Activated CD4-positive, alpha-beta T cell treated with anti-CD3 and anti-CD28 coated beads for 36 hours (primary cell): ENCODE measurements at places on chromosomes 5 and 9. TPM values are rescaled to one million over a fixed set of nuclear protein-coding genes. Genes with fewer than 3 reads are reported as not detected.
A peak's percentile ranks its signal among the peaks of the same experiment; 100 is the strongest.

- peaks cover 33% of the 10 kb centered on the region for H3K4me1 ChIP-seq
- no peaks in the 10 kb centered on the region for H3K36me3 ChIP-seq
- DNase-seq, result peak; percentile 70
- peaks cover 4% of the 10 kb centered on the region for H3K27me3 ChIP-seq
Measured at GRCh38 chr9:129334105-129334935, 156.3 kb upstream of the IER5L start.

GRCh38 chr9:112872019-112872418 lies 18.7 kb downstream of the SLC46A2 start:
- no peak overlapping the region for H3K27ac ChIP-seq
- no peaks in the 10 kb centered on the region for H3K27me3 ChIP-seq
- H3K4me1 ChIP-seq, result peaks cover 10% of the 10 kb centered on the region
- no peak overlapping the region for H3K4me3 ChIP-seq
- peaks cover 8% of the 10 kb centered on the region for H3K36me3 ChIP-seq
- DNase-seq, result no peak

- peak overlapping the region; percentile 99 for H3K27ac ChIP-seq
- H3K27me3 ChIP-seq, result no peaks in the 10 kb centered on the region
- H3K36me3 ChIP-seq, result peaks cover 41% of the 10 kb centered on the region
- peaks cover 36% of the 10 kb centered on the region for H3K4me1 ChIP-seq
- peak overlapping the region; percentile 100 for H3K4me3 ChIP-seq
Measured at GRCh38 chr5:180832638-180833068, 28.4 kb downstream of the ZFP62 start.

DNA sequence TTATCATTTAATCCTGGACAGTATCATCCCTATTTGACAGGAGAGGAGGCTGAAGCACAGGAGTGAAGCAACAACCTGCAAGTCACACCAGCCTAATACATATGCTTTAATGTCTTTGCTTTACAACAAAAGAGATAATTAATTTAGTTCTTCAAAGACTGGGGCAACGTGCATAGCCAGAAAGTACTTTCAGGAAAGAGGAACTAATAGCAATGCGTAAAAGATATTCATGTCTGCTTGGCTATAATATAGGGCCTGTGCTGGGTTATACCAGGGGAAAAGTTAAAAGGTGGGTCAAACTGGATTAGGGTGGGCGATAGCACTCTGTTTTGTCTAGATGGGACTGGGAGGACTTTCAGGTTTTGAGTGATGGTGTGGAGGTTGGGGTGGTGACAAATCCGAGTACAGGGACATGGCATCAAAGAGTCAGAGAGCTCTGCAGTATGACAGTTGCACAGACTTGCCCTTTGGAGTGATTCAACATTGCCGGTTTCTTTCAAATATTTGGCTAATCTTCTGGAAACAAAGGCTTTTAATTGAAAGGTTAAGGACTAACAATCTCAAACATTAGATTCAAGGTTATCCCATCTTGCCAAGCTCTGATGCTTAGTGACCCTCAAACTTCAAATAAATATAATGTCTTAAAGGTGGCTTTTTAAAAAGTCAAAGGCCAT lies 11.9 kb downstream of the DAB2 start:
- DNase-seq, result no peak
- no peak overlapping the region for H3K4me3 ChIP-seq
- peaks cover 6% of the 10 kb centered on the region for H3K27me3 ChIP-seq

DNA sequence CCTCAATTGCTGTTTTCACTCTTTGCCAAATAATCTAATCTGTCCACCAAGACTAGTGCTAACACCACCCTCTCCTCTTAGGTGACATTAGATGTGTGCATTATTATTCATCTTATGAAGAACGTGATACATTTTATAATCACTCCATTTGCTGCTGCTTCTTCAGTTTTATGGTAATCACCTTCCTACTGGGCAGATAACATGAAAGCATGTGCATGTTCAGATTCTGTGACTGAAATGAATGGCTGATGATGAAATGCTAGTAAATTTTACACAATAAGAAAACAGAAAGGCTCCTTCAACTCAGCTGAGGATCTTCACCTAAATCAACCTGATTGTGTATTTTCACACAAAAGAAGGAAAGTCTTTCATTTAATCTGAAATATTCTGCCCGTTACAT lies 577.6 kb downstream of the CSNK1G3 start:
- DNase-seq, result no peak
- H3K27me3 ChIP-seq, result no peaks in the 10 kb centered on the region
- H3K4me3 ChIP-seq, result no peak overlapping the region

- DNase-seq, result no peak
- H3K4me1 ChIP-seq, result peaks cover 3% of the 10 kb centered on the region
- H3K36me3 ChIP-seq, result no peaks in the 10 kb centered on the region
- H3K4me3 ChIP-seq, result no peak overlapping the region
- H3K27ac ChIP-seq, result no peak overlapping the region
Measured at GRCh38 chr5:168929656-168930055, 350.5 kb upstream of the PANK3 start.

GRCh38 chr5:2149195-2149539 lies 266.4 kb upstream of the IRX4 start:
- peaks cover 7% of the 10 kb centered on the region for H3K27me3 ChIP-seq
- peak; percentile 15 for DNase-seq
- H3K4me3 ChIP-seq, result no peak overlapping the region

DNA sequence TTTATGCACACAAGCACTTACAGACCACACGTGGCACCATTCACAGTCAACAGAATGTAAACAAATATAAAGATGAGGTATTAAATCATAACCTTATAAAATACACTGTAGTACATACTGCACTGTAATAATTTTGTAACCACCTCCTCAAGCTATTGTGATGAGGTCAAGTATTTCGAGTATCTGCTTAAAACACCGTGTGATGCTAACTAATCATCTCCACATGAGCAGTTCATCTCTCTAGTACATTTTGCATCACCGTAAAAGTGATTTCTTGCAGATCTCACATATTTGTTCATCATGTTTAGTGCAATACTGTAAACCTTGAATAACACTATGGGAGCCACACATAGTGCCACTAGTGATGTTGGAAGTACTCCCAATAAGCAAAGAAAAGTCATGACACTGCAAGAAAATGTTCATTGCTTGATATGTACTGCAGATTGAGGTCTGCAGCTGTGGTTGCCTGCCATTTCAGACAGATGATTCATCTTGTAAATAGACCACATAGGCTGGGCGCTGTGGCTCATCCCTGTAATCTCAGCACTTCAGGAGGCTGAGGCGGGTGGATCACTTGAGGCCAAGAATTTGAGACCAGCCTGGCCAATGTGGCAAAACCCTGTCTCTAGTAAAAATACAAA lies 44.3 kb downstream of the FOXB2 start:
- no peaks in the 10 kb centered on the region for H3K4me1 ChIP-seq
- DNase-seq, result no peak
- no peaks in the 10 kb centered on the region for H3K27me3 ChIP-seq
- no peak overlapping the region for H3K27ac ChIP-seq

DNA sequence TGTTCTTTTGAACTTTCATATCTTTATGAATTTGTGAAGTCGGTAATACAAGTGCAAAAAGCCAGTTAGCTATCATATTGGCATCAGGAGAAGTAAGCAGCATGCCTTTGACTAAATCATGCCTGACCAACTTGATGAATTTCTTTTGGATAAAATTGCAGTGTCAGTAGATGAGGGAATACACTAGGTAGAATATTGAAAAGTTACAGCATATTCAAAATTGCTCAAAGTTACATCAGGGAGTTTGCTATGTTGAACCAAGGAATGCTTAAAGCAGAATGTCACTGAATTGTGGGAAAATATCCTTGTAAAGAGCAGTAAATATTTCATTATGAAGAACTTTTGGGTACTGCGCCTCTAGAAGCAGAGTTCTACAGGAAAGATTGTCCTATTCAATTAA lies 87.1 kb upstream of the TLX3 start:
- no peaks in the 10 kb centered on the region for H3K4me1 ChIP-seq
- H3K27ac ChIP-seq, result no peak overlapping the region
- no peak for DNase-seq
- no peaks in the 10 kb centered on the region for H3K36me3 ChIP-seq
- H3K4me3 ChIP-seq, result no peak overlapping the region

DNA sequence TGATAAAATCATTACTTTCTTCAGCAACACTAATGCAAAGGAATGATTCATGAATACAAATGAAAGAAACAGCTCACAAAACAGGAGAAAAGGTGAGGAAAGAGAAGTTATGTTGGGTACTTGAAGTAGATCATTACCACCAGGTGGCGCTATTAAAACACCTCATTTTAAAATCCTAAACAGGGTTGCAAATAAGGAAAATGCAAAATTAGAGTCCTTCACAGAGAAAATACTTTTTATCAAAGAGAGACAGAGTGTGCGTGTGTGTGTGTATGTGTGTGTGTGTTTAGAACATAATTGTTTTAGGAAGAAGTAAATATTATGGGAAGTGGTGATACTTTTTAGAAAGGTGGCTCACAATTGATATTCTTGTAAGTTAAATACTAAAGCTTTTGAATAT lies 49.5 kb upstream of the CD180 start:
- H3K27me3 ChIP-seq, result no peaks in the 10 kb centered on the region
- H3K36me3 ChIP-seq, result no peaks in the 10 kb centered on the region
- H3K4me3 ChIP-seq, result no peak overlapping the region
- peaks cover 8% of the 10 kb centered on the region for H3K4me1 ChIP-seq
- no peak overlapping the region for H3K27ac ChIP-seq

DNA sequence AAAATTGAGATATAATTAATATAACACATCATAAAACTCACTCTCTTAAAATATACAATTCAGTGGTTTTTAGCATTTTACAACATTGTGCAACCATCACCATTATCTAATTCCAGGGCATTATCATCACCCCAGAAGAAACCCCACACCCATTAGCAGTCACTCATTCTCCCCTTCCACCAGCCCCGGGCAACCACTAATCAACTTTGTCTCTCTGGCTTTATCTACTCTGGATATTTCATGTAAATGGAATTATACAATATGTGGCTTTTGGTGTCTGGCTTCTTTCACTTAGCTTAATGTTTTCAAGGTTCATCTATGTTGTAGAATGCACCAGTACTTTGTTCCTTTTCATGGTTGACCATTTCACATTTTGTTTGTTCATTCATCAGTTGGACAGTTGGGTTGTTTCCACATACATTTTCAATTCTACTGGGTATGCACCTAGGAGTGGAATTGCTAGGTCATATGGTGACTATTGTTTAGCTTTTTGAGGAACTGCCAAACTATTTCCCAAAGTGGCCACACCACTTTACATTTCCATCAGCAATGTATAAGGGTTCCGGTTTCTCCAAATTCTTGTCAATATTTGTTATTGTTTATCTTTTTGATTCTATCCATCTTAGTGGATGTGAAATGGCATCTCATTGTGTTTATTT lies 62.4 kb downstream of the MARCHF3 start:
- H3K4me1 ChIP-seq, result peaks cover 20% of the 10 kb centered on the region
- H3K27me3 ChIP-seq, result no peaks in the 10 kb centered on the region
- no peak overlapping the region for H3K27ac ChIP-seq
- H3K36me3 ChIP-seq, result no peaks in the 10 kb centered on the region
- no peak for DNase-seq

DNA sequence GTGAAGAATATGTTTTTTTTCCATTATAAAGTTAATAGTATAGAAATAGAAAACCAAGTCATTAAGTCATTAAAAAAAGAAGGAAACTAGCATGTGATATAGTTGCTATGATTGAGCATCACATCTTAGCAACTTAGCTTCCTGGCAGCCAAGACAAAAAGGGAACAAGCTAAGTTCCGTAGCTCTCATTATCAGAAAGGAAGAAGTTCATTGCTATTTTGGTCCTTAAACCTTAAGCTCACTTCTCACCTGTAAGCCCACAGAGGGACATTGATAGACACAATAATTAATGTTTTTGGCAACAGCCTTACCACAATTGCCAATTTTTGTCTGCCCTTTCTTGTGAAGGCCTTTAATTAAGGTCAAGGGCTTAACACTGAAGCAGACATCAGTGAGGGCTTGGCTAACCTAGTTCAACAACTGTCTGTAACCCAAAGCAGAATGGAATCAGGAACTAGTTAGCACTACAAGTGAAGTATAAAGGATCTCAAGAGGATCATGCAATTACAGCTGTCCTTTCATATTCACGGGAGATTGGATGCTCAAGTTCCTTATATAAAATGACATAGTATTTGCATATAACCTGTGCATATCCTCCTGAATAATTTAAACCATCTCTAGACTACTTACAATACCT lies 24.0 kb upstream of the KLF4 start:
- no peak for DNase-seq
- H3K27ac ChIP-seq, result no peak overlapping the region
- no peaks in the 10 kb centered on the region for H3K36me3 ChIP-seq

Gene LCN6
- total RNA-seq, result not detected

Gene OTP
- total RNA-seq, result not detected

Gene FAM240B
- not detected for total RNA-seq

Gene PRR16
- total RNA-seq, result not detected
